ENCODE measurements at places on chromosomes 2 and 18.

DNA sequence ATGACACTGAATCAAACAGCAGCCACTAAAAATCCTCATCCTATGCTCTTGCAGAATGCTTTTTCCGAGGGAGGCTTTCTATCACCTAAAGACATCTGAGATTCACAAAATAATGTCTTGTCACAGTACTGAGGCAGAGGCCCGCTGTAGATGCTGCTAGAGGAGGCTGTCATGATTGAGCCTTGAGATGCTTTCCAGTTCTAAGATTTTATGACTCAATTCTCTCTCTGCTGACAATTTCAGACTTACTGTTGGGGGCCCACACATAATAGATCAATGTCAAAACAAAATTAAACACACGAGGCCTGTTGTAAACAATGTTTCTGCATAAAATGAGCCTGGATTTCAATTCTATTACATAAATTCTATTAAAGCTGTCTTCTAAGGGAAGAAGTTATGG, 132.7 kb upstream of the ARL4C start:
- DNase-seq: no peak

DNA sequence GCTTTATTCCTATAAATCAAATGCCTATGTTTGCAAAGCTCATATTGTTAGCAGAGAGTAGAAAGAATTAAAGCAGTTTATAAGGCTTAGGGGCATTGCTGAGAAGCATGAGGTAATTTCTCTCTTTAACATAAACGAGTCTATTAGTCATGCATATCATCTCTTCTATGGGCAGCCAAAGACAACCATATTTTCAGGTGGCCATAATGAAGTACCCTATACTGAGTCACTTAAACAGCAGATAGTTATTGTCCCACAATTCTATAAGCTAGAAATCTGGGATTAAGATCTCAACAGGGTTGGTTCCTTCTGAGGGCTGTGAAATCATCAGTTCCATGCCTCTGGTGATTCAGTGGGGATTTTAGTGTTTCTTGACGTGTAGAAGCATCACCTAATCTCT, 277.5 kb downstream of the NR4A2 start:
- DNase-seq: no peak

GRCh38 chr18:47235096-47235495, 16.4 kb downstream of the SKOR2 start:
- DNase-seq: no peak

DNA sequence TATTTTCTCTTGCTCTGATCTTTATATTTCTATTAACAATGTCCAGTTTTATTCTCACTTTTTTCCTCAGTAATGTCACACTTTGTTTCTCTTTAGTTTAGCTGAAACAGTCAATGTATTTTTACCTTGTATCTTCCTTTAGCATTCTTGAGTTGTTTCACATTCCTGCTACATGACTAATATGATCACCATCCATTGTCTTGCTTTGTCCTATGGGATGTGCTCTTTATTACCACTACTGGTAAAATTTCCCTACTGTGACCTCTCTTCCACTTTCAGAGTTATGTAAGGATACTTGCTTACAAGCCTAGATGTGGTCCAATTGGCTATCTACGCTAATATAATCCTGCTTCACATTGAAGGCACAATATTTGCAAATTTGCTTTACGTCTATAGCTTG, 457.9 kb downstream of the PIK3C3 start:
- DNase-seq: no peak

- DNase-seq: no peak
These were observed 6.1 kb upstream of the KYNU start for GRCh38 chr2:142871396-142871795.

GRCh38 chr2:36438449-36438977, 82.9 kb downstream of the CRIM1 start:
- DNase-seq: no peak

GRCh38 chr18:12334366-12334808, 26.3 kb downstream of the TUBB6 start:
- no peak for DNase-seq

GRCh38 chr18:34126121-34126520, 98.6 kb downstream of the NOL4 start:
- DNase-seq: no peak

- DNase-seq: no peak
These were observed 77.3 kb downstream of the SOCS6 start for GRCh38 chr18:70366174-70366573.

- DNase-seq: no peak
These were observed 514 bp upstream of the EPB41L5 start for GRCh38 chr2:120012363-120012762.

DNA sequence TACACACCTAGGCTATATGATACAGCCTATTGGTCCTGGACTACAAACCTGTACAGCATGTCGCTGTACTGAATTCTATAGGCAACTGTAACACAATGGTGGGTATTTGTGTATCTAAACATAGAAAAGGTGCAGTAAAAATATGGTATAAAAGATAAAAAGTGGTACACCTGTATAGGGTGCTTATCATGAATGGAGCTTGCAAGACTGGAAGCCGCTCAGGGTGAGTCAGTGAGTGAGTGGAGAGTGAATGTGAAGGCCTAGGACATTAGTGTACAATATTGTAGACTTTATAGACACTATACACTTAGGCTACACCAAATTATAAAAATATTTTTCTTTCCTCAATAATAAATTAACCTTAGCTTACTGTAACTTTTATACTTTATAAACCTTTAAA, 41.8 kb downstream of the RASGRP3 start:
- DNase-seq: no peak

DNA sequence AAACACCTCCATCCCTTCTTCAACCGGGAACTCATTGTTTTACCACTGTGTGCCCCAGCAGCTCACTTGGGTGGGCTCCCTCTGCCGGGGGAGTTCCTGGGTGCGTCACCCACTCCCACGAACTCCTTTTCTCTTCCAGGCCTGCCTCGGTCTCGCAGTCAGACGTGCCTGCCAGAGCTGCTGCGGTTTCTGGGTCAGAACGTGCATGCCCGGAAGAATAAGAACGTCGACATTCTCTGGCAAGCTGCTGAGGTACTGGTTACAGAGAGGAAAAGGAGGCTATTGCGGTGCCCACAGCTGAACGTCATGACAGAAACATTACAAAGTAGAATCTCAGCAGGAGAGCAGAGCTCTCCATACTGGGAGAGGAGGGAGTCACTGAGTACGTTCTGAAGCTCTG, 35.6 kb downstream of the COA5 start:
- DNase-seq: no peak

- DNase-seq: no peak
These were observed 70.0 kb downstream of the SCG2 start for GRCh38 chr2:223532161-223532560.

DNA sequence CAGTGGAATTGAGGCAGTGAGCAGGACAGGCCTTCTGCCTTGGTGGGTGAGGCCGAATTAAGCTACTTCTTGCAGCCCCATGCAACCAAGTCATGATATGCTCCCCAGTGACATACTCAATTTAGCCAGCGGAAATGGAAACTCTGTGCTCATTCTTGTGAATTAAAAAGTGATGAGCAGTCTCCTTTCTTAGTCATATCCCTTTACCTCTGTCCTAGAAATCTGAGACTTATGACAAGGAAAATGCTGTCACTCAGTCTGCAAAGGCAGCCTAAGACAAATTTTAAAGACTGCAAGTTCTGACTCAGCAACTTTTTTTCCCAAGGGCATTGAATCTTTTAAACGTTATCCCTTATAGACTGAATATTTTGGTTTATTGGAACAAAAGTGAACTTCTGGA, 218.2 kb downstream of the SH3BP4 start:
- DNase-seq: no peak

- peak; percentile 69 for DNase-seq
These were observed 239.8 kb downstream of the HAUS1 start for GRCh38 chr18:46343931-46344372.

DNA sequence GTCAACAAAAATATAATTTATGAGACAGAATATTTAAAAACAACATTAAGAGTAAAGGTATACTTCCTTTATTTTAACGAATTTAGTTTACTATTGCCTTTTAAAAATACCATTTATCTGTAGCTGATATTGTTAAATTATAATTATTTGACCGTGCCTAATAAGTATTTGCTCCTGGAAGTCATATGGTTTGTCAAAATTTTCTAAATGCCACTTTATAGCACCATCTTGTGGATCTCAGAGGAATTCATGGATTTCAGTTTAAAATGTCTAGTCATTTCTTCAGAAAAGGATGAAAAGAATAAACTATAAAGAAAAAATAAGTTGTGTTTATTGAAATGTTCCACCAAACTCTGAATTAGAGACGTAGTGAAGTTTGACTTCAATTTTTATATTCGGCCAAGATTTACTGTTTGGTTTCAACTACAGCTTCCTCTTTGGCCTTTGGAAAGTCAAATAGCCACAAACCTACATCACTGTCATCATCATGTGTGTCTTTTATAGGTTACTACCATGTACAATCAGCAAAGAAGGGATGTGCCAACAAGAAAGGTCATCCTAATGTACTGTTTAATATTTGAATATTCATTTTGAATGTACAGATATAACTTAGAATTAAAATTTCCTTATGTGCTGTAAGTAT, 10.3 kb upstream of the FTCDNL1 start:
- no peak for DNase-seq

- no peak for DNase-seq
These were observed 467.7 kb upstream of the SALL3 start for GRCh38 chr18:78511666-78512601.

DNA sequence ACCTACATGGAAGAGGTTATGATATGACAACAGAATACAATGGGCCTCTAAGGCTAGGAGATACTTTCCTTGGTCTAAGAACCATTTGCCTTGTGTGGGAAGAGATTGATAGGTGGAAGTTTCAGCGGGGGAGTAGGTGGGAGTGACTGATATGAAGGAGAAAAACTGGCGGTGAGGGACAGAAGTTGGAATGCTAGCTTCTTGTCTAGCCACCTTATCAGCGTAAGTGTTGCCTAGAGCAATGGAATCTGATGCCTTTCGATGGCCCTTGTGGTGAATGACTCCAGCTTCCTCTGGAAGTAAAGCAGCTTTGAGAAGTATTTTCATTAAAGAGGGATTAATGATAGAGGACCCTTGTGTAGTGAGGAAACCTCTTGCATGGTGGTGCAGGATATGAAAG, 121.3 kb upstream of the GULP1 start:
- no peak for DNase-seq

GRCh38 chr2:118774458-118775133, 72.9 kb downstream of the EN1 start:
- DNase-seq: peak; percentile 61

DNA sequence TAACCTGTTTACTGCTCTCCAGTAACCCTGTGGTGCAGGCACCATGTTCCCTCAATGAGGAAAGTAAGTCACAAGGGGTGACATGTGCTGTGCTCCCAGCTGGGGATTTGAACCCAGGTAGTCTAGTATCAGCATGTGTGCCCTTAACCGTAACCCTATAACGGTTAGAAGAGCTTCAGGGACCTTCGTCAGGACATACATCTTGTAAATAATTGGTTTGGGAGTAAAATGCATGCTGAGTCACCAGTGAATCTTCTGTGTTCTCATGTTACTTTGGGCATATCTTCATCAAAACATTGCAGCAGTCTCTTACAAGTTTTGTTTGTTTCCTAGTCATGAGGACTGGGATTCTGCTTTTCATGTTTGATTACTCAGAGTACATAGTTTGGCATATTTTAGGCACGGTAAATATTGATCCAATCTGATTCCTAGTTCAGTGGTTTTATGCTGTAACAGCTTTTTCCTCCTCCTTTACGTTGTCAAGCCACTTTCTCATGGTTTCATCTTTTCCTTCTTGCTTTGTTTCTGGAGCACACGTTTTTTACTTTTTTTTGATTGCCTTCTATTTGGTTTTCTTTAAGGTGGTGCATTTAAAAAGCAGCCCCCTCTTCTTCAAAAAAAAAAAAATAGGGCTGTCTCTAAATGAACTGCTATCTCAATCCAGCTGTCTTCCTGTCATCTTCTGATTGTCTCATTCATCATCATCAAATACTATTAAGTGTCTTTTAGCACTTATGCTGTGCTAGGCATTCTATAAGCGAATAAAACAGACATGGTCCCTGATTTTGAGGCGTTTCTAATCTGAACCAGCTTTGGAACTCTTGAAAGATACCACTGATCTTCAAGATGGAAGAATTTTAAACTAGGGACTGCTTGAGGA, 50.4 kb downstream of the CLIP4 start:
- peak; percentile 12 for DNase-seq

GRCh38 chr2:216017365-216017764, 4.0 kb upstream of the MREG start:
- DNase-seq: no peak

GRCh38 chr2:46825939-46826568, 89.6 kb downstream of the MCFD2 start:
- no peak for DNase-seq

DNA sequence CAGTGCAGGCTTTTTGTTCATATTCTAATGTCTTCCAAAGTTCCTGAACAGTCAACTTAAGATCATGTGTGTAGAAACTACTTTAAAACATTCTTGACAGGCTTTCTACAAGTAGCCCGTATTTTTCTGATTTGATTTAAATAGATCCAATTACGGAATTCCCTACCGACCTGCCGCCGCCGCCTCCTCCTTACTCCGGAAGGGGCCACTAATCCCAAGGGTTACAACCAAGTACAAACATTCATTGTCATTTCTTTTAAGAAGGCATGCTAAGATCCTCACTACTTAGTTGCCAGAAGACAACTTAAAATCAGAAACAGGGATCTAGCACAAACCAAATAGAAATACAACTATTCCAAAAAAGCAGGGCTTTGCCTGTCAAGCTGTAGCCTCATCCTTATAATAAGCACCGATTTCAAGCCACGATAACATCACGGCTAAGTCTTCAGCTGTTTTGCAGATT, 784 bp downstream of the WDR33 start:
- DNase-seq: peak; percentile 23

DNA sequence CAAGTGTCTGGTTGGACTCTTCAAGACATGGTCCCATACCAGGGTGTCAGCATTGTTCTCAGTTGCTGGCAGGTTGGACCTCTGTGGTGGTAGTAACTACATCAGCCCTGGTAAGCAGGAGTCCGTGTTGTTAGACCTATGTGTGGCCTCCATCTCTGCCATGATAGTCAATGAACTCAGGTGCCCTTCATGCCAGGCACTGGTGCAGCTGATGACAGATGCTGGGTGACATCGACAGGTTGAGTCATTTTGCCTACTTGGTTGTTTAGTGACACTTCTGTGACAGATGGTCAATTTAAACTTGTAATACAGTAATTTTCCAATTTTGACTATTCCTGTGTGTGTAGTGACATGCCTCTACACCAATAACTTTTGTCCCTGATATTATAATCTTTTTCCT, 189.7 kb downstream of the SP3 start:
- no peak for DNase-seq

- DNase-seq: no peak
These were observed 19.1 kb downstream of the MXD1 start for GRCh38 chr2:69933839-69934613.

DNA sequence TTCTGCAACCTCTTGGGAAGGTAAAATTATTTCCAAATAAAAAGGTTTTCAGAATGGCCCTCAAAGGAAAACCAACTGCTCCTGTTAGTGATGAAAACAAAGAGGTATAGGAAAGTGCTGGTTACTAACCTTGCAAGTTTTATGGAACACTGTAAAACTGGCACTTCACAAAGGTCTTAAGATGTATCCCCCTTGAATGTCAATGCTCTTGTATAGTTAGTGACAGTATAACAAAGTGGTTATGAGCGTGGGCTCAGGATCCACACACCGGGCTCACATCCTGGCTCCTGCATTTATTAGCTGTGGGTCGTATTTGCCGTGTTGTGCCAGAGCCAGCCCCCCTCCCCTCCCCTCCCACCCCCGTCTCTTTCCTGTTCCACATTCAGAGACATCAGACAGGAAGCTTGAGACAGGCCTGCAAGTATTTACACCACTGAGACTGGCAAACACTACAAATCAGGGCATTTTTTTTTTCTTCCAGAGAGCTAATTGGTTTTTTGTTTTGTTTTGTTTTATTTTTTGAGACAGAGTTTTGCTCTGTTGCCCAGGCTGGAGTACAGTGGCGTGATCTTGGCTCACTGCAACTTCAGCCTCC, 9.2 kb upstream of the DNPEP start:
- no peak for DNase-seq
